ENCODE measurements at places on chromosomes 1 and 21.

DNA sequence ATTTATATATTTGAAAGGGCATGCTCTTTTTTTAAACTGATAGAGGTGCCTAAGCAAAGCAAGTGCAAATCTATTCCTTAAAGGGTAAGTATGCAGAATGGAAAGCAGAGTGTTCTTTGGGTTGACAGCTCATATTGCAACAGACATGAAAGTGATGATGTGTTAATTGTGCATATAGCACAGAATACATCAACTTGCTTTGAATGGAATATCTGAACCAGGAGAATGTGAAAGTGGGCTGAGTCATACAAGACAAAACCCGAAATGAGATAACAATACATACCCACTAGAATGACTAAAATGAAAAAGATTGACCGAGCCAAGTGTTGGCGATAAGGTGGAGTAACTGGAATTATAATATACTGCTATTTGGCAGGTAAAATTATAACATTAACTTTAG is 4.3 kb downstream of the CR1 start:
- DNase-seq, result no peak

DNA sequence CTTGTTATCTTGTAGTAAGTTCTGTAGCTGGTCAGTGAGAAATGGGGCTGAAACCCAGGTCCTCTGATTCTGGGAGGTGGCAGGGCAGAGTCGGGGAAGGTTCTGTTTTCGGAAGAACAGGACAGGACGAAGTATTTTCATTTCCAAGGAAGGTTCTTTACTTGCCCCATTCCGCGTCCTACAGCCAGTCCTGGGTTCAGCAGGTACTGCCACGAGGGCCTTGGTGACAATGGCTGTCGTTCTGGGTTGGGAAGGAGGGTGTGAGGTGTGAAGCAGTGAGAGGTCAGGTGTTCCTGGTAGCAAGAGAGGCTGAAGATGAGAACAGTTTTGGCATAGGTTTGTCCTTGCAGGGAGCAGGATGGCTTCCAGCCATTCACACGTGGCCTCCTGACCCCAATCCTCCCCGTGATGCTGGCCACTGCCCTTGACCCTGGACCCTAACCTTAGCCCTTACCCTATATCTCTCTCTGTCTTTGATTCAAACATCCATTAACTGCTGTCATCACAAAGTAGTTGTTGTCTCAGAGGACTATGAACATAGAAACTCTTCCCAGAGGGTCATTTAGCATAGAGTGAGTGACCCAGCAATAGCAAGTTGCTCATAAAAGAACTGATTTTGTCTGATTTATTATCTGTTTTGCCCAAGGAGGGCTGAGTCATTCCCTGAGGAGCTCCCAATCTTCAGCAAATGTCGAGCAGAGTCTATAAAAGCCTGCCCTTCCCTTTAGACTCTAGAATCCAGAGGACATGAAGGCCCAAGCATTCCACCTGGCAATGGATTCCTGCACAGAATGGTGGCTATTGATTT is 25.0 kb downstream of the VASH2 start:
- DNase-seq, result peak; percentile 48

DNA sequence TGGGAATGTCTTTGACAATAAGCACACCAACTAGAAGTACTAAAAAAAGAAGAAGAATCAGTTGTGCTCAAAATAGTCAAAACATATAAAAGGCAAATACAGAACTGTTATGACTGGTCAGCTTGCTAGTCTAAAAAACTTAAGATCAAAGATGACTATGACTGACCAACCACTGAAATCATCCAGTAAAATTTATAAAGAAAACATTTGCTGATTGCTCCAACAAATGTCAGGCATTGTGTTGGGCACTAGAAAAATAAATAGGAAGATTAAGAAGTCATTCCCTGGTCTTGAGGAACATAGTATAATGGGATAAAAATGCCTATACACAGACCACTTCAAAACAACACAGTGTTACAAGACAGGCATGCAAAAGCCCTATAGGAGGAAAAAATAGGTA is 9.3 kb upstream of the ANGPTL3 start:
- DNase-seq, result no peak

- DNase-seq, result no peak
These were observed 175.6 kb downstream of the CAMTA1 start for GRCh38 chr1:6960860-6961259.

- peak; percentile 24 for DNase-seq
These were observed 74.6 kb downstream of the DMRTA2 start for GRCh38 chr1:50348449-50349241.

Data from AG09309 (cell line).